ENCODE measurements at places on chromosomes 4 and X.

- DNase-seq, result no peak
Observed at GRCh38 chr4:9861561-9861960, 80.1 kb downstream of the DRD5 start.

- no peak for DNase-seq
Observed at GRCh38 chr4:81786766-81787165, 315.1 kb upstream of the RASGEF1B start.

- DNase-seq, result no peak
Observed at GRCh38 chrX:53071064-53071463, 11.1 kb upstream of the TSPYL2 start.

GRCh38 chr4:41410049-41410448 is 127.9 kb upstream of the LIMCH1 start:
- DNase-seq, result peak; percentile 33

GRCh38 chr4:25466966-25467697 is 90.1 kb downstream of the ANAPC4 start:
- DNase-seq, result no peak

DNA sequence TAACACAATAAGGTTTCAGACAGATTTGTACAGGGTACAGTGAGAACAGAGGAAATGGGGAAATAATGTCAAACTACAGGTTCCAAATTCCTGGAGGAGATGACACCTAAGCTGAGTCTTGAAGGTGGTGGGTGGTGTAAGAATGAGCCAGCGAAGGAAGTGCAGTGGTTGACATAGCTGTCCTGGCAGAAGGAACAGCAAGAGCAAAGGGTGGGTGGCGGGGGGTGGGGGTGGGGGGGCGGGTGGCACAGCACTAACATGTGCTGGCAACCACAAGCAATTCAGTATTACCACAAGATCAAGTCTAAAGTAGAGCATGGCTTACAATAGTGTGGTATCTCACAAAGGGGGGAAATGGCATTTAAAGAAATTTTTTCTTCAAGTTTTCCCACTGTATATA is 13.1 kb upstream of the G3BP2 start:
- no peak for DNase-seq

DNA sequence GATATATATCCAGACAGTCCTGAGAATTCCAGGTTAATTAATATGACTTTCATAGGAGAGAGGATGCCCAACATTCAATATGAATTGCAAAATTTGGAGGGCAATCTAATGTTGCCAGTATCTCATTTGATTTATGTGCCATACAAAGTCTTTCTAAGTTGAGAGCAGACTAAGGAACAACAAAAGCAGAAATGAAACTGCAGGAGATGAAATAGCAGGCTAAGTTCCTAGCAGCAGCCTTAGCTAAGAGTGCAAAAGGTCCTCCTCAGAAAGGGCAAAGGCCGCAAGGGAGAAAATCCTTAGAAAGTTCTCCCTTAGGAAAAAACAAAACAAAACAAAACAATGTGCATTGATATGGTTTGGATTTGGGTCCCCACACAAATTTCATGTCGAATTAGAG is 602.9 kb upstream of the HTR2C start:
- DNase-seq, result no peak

DNA sequence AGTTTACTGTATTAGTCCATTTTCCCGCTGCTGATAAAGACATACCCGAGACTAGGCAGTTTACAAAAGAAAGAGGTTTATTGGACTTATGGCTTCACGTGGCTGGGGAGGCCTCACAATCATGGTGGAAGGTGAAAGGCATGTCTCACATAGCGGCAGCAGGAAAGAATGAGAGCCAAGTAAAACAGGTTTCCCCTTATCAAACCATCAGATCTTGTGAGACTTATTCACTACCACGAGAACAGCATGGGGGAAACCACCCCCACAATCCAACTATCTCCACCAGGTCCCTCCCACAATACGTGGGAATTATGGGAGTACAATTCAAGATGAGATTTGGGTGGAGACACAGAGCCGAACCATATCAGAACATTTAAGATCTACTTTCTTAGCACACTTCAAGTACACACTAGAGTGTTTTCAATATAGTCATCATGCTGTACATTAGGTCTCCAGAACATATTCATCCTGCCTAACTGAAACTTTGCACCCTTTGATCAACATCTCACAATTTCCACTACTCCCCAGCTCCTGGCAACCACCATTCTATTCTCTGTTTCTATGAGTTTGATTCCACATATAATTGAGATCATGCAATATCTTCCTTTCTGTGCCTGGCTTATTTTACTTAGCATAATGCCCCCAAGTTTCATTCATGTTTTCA is 341.0 kb downstream of the ARHGAP24 start:
- DNase-seq, result no peak

DNA sequence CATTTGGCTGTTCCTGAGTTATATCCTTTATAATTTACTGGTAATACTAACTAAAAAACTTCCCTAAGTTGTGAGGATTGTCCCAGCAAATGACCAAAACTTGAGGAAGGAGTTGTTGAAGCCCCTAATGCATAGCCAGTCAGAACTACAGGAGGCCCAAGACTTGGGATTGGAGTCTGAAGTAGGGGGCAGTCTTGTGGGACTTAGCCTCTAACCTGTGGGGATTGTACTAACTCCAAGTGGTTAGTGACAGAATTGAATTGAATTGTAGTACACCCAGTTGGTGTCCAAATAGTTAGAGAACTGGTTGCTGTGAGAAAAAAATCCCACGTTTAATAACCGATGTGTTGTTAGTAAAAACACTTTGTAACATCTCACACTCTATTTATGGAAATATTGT is 1506.3 kb downstream of the ADGRL3 start:
- no peak for DNase-seq

DNA sequence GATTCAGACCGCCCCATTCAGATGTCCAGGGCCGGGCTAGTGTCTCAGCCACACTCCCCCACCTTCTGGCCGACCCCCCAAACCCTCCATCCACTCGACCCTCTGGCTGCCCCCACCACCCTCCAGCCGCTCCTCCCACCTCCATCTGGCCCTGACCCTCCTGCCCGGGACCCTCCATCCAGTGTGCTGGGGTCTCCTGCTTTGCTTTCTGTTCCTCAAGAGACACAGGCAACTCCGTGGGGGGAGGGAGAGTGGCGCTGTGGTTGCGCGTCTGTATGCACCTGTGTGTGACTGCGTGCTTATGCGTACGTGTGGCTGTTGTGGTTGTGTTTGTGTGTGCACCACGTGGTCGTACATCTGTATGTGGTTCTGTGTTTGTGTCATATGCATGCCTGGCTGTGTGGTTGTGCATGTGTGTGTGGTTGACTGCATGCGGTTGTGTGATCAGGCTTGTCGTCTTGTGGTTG is 33.3 kb downstream of the CPLX1 start:
- no peak for DNase-seq

DNA sequence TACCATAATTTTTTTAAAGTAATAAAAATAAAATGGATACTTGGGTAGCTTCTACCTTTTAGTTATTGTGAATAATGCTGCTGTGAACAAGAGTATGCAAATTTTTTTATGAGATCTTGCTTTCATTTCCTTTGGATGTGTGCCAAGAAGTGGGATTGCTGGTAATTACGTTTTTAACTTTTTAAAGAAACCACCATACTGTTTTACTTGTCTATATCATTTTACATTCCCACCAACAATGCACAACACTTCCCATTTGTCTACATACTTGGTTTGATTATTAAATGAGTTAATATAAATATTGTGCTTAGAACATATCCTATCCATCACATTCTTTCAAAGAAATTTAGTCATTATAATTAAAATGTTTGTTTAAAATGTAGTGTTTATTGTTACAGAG is 3.9 kb upstream of the SULT1B1 start:
- no peak for DNase-seq

DNA sequence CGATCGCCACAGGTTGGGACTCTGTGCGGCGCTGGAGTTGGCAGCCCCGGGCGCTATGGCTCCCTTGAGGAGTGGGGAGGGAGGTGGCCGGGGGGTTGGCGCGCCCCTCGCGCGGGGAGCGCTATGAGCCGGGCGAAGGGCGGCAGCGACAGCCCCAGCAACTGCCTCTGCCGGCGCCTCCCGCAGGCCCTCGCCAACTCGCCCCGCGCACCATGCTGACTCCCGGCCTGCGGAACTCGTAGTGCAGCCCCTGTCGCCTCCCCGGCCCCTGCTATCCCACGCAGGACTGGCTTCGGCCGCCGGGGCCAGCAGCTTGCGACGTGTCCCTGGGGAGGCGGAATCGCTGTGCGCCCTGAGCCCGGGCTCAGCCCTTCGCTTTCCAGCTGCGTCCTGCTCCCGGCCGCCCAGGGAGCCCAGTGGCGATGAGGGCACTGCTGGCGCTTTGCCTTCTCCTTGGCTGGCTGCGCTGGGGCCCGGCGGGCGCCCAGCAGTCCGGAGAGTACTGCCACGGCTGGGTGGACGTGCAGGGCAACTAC is 415 bp downstream of the SHISA3 start:
- DNase-seq, result no peak

Measured in epithelial cell of prostate (primary cell).